ENCODE measurements at places on chromosomes 12 and 14.

- DNase-seq, result no peak
Observed at GRCh38 chr14:105305345-105305744, 4.5 kb upstream of the BRF1 start.

- DNase-seq, result no peak
Observed at GRCh38 chr14:79180656-79181055, 1010.5 kb downstream of the NRXN3 start.

DNA sequence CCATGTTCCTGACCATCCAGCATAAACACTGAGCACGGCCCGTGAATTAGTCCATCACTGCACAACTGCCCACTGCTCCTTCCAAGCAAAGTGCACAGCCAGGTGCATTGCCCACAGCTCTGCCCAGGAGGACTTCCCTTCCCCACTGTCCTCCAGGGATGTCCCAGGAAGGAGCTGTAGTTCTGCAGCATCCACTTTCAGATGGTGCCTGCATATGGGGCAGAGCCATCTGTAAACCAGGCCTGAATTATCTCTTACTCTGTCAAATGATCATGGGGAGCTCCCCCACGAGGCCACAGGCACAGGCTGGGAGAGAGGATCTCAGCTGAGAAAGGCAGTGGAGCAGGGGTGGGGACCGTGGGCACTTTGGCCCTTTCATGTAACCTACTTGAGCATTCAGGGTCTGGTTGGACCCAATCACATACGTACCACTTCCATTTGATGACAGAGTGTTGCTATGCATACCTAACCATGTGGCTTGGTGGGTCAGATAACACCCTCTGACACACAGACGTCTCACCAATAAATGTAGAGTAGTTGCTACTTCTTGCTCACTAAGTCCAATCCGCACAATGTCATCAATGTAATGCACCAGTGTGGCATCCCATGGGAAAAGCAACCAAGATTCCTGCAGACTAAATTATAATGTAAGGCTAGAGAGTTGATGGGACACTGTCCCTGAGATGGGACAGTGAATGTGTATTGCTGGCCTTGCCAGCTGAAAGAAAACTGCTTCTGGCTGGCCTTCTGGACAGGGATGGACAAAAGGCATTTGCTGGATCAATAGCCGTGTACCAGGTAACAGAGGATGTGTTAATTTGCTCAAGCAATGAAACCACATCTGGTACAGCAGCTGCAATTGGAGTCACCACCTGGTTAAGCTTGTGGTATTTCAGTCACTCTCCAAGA, 113.8 kb upstream of the C14orf180 start:
- no peak for DNase-seq

DNA sequence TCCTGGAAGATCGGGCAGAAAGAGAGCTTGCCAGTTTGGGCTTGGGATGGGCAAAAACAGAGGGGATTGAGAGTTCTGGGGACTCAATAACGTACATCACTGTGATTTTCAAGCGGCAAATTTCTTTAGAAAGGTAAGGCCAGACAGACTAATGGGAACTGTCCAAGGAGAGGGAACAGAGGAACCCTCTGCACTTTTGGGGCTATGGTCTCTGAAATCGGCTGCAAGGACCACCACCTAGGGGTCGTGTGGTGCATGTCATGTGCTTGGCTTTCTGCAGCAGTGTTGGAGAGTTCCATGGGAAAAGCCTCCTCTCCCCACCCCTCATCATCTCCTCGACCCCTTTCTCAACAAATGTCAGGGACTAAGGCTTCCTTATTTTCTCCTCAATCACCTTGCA, 79.6 kb downstream of the PPM1A start:
- no peak for DNase-seq

- no peak for DNase-seq
Observed at GRCh38 chr12:119036878-119037825, 55.8 kb downstream of the SRRM4 start.

GRCh38 chr14:91303091-91303923, 58.8 kb upstream of the GPR68 start:
- DNase-seq, result no peak

DNA sequence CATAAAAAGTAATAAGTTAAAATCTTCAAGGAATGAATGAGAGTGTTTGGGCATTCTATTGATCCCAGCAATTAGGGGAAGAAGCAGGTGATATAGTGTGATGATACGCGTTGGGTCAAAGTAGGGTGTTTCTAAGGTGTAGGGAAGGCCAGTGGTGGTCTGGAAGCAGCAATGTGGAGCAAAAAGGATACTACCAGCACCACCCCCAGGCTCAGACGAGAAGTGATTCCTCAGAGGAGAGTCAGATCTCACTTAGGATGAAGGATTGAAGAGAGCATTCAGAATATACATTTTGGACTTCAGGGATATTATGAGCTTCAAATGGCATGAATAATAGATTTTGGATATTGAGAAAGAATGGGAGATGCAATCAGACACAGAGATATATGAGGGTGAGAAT, 497.6 kb downstream of the RMST start:
- DNase-seq, result no peak

DNA sequence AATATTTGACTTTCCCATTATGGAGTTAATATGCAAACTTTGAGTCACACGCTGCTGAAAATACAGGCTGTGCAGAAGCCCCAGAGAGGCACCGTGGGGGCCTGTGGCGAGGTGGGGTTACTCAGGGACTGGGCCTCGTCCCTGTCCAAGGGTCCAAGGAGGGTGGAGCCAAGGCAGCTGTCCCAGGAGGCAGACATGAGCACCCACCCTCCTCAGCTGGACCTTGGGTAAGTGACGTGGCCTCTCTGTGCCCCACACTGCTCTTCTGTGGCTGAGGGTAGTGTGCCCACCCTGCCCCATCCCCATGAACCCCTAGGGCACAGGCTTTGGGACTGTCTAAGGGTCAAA, 39.4 kb downstream of the FAM222A start:
- DNase-seq, result peak; percentile 3

GRCh38 chr14:47153746-47154145, 502.2 kb upstream of the RPL10L start:
- DNase-seq, result no peak

GRCh38 chr12:93741659-93742109, 64.5 kb downstream of the CRADD start:
- peak; percentile 23 for DNase-seq

DNA sequence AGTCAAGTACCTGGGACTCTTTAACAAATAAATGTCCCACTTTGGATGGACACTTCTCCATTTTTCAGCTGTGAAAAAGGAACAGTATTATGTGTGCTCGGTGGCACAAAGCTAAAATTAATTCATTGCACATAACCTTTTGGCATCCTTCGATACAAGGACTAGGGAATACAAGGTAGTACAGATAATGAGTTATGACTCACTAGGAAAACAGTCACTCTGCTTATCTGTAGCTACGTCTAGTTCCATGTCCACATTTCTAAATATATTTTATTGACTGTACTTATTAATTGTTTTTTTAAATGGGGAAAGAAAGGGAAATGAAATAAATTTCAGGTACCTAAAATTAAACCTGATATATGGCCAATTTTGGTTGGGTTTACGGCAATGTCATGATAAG, 35.2 kb upstream of the RIC8B start:
- no peak for DNase-seq

- DNase-seq, result no peak
Observed at GRCh38 chr12:69240631-69240995, 1.2 kb downstream of the CPSF6 start.

All from tibial nerve (tissue), 4 donors.